ENCODE measurements at places on chromosomes 7 and 10. TPM values are rescaled to one million over a fixed set of nuclear protein-coding genes. Genes with fewer than 3 reads are reported as not detected.

LIPJ gene
- not detected for total RNA-seq

SUN3 gene
- 17.0 TPM for total RNA-seq

PYROXD2 gene
- total RNA-seq, result 13.8 TPM

CPN1 gene
- total RNA-seq, result not detected

TMEM196 gene
- not detected for total RNA-seq

CNPY1 gene
- total RNA-seq, result not detected

CNTNAP2 gene
- total RNA-seq, result not detected

Measured in SJSA1 (cell line).